ENCODE measurements at places on chromosomes 12 and 14. TPM values are rescaled to one million over a fixed set of nuclear protein-coding genes. Genes with fewer than 3 reads are reported as not detected.

- DNase-seq: no peak
- no peak overlapping the region for H3K27ac ChIP-seq
- peaks cover 14% of the 10 kb centered on the region for H3K36me3 ChIP-seq
These were observed 33.4 kb downstream of the SCARB1 start for GRCh38 chr12:124830306-124830705.

- no peaks in the 10 kb centered on the region for H3K27me3 ChIP-seq
- H3K36me3 ChIP-seq: no peaks in the 10 kb centered on the region
- H3K27ac ChIP-seq: no peak overlapping the region
These were observed 5.8 kb upstream of the LTA4H start for GRCh38 chr12:96041181-96041580.

GRCh38 chr14:33393231-33393894 lies 454.7 kb downstream of the NPAS3 start:
- no peaks in the 10 kb centered on the region for H3K36me3 ChIP-seq
- no peak overlapping the region for H3K4me3 ChIP-seq
- no peak overlapping the region for H3K27ac ChIP-seq
- DNase-seq: no peak
- H3K27me3 ChIP-seq: no peaks in the 10 kb centered on the region

GRCh38 chr14:71961972-71962371 lies 29.7 kb downstream of the RGS6 start:
- DNase-seq: no peak
- H3K27me3 ChIP-seq: no peaks in the 10 kb centered on the region
- H3K4me3 ChIP-seq: no peak overlapping the region
- H3K27ac ChIP-seq: no peak overlapping the region
- no peaks in the 10 kb centered on the region for H3K4me1 ChIP-seq
- H3K36me3 ChIP-seq: no peaks in the 10 kb centered on the region

DNA sequence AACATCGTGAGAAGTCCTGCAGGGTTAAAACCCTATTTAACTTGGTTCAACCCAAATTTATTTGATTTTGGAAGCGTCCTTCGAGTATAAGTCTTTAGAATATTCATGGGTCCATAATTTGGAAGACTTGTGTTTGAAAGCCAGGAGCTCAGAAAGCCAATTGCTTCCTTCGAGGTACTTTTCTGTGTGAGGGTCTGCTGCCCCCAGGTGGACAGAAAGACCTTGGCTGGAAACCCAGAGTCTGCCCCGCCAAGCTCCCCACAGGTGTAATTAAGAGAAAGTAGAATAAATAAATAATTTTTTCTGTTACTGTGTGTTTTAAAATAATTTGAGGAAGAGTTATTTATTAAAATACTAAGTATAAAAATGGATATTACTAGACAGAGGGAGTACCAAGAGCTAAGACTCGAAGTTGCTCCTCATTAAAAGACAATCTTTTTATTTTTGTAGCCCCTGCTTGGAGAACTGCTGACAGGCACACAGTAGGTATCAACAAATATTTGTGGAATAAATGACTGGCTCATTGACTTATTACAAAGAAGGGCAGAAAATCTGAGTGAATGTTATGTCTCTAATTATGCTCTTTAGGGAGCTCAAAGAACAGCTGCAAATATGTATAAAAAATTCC lies 105.8 kb downstream of the PAH start:
- no peaks in the 10 kb centered on the region for H3K4me1 ChIP-seq
- peak; percentile 67 for DNase-seq
- no peaks in the 10 kb centered on the region for H3K36me3 ChIP-seq
- H3K27ac ChIP-seq: no peak overlapping the region

DNA sequence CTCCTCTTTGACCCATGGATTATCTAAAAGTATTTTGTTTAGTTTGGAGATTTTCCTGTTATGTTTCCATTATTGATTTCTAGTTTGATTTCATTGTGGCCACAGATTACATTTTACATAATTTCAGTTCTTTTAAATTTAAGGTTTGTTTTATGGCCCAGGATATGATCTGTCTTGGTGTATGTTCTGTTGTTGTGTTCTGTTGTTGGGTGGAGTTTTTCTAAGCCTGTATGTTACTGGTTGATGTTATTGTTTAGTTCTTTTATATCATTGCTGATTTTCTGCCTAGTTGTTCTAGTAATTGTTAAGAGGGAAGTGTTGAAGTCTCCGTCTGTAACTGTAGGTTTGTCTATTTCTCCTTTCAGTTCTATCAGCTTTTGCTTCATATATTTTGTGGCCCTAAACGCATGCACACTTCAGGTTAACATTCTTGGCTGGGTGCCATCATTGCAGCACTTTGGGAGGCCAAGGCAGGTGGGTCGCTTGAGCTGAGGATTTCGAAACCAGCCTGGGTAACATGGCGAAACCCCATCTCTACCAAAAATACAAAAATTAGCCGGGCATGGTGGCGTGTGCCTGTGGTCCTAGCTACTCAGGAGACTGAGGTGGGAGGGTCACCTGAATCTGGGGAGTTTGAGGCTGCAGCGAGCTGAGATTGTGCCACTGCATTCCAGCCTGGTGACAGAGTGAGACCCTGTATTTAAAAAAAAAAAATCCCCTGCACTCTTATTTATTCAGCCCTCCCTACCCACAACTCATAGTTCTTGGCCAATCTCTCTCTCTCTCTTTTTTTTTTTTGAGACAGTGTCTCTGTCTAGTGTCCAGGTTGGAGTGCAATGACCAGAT lies 28.1 kb upstream of the CFL2 start:
- no peak for DNase-seq
- H3K36me3 ChIP-seq: no peaks in the 10 kb centered on the region
- H3K4me1 ChIP-seq: no peaks in the 10 kb centered on the region
- H3K4me3 ChIP-seq: no peak overlapping the region
- H3K27me3 ChIP-seq: no peaks in the 10 kb centered on the region
- no peak overlapping the region for H3K27ac ChIP-seq

- no peak overlapping the region for H3K4me3 ChIP-seq
- no peak for DNase-seq
- H3K4me1 ChIP-seq: peaks cover 5% of the 10 kb centered on the region
- H3K27me3 ChIP-seq: peaks cover 1% of the 10 kb centered on the region
These were observed 82.1 kb upstream of the FZD10 start for GRCh38 chr12:130080205-130080604.

DNA sequence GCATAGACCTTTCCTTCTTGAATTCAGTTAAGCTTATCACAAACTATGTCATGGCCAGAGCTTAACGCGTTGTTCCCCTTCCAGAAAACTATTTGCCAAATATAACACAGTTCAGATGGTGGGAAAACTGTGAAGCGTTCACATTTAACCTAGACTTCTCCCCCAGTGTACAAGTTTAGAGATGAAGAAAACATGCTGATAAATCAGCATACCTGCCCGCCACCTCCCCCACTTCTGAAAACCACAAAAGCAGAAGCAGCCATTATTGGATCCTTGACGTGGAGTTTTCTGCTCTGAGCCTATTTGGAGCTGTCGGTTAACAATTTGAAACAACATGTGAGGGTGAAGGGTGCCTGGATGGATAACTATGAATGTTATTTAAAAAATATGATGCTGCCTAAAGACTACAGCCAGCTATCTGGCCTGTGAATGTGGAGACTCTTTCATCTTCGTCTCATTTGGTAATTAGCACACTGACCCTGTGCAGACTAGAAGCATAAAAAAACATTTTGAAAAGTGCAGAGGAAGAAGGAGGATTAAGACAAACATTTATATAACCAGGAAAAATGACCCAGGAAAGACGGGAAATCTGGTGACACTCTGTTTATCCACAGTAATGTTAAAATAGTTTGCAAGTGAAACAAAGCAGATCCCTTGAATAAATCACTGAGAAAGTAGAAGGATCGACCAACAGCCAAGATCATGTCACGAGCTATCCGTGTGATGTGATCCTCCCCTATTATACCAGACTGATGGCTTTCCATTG lies 408.2 kb downstream of the AEBP2 start:
- H3K27me3 ChIP-seq: no peaks in the 10 kb centered on the region
- no peak overlapping the region for H3K27ac ChIP-seq
- H3K4me3 ChIP-seq: no peak overlapping the region
- no peaks in the 10 kb centered on the region for H3K4me1 ChIP-seq

GRCh38 chr12:109890620-109891170 lies 9.4 kb upstream of the TCHP start:
- no peaks in the 10 kb centered on the region for H3K36me3 ChIP-seq
- H3K4me1 ChIP-seq: peaks cover 2% of the 10 kb centered on the region
- no peak overlapping the region for H3K27ac ChIP-seq

GZMB gene
- total RNA-seq: not detected

PARP2 gene
- 25.2 TPM for total RNA-seq

NTS gene
- 5.1 TPM for total RNA-seq

PTGER2 gene
- total RNA-seq: 0.68 TPM

TAS2R9 gene
- total RNA-seq: not detected

Data from H9 (cell line).